ENCODE measurements at places on chromosomes 5 and 9.

GRCh38 chr9:85045271-85045670 lies 375.7 kb downstream of the NTRK2 start:
- no peak for DNase-seq

GRCh38 chr5:97929383-97929782 lies 746.3 kb upstream of the RIOK2 start:
- DNase-seq = no peak

DNA sequence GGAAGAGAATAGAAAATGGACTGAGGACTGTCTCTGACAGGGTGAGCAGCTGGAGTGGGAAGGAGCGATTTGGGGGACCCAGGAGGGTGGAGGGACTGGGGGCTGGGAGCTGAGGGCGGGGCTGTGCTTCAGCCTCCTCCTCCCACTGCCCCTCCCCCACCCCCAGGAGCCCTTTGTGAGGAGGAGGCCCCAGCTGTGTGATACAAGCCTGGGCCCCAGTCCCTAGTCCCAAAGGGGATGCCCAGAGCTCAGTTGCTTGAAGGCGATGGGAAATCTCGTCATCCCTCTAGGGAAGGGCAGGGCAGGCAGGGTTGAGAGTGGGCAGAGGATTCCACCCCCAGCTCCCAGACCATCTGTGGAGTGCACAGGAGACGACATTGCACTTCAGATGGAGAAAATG lies at the start of gene SPATA31E1:
Gene SPATA31E1, plus strand, starts transcription at position 251 of the 400 bp plus-strand sequence. Its CDS starts 15 bp downstream, at position 266.
- no peak for DNase-seq

DNA sequence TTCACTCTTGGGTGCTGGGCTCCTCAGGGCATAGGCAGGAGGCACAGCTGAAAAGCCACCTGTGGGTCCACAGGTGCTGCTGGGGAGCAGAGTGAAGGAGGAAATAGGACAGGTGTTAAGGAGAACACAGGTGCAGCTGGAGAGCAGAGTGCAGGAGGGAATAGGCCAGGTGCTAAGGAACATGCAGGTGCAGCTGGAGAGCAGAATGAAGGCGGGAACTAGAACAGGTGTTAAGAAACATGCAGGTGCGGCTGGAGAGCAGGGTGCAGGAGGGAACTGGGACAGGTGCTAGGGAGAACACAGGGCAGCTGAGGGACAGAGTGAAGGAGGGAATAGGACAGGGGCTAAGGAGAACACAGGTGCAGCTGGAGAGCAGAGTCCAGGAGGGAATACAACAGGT lies 43.8 kb upstream of the PLEKHG4B start:
- no peak for DNase-seq

- DNase-seq = no peak
These were observed 42.0 kb downstream of the SUB1 start for GRCh38 chr5:32627219-32627870.

DNA sequence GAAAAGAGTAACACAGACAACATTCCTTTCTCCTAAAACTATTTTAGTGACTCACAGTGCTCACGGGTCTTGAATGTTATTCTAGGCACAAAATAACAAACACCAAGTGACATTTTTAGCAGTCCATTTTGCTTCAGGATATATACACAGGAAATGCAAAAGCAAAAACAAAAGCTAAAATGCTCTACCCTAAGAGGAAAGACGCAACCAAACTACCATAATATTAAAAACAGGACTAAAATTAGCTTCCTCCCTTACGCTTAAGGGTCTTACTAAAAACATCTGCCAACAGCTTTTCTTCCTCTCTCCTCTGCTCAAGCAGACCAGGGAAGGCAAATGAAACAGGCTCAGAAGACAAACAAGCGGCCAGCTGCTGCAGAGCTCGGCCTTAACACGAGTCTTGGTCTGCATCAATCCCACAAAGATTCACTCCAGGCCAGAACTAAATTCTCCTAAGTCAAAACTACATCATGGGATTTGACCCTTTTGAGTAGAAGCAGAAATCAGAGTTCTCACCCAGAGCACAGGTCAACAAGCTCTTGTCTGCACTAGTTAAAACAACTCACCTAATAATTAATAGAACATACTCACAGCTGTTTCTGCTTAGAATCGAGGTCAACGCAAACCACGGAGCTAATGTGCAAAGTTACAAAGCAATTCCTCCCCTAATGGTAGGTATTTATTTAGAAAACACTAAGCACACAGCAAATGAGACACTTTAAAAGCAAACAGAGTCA lies 62.3 kb downstream of the RAPGEF1 start:
- no peak for DNase-seq

- peak; percentile 18 for DNase-seq
These were observed 51.1 kb upstream of the ORM1 start for GRCh38 chr9:114271556-114272510.

GRCh38 chr5:132017316-132017715 lies 5.9 kb upstream of the ACSL6 start:
- DNase-seq = no peak

DNA sequence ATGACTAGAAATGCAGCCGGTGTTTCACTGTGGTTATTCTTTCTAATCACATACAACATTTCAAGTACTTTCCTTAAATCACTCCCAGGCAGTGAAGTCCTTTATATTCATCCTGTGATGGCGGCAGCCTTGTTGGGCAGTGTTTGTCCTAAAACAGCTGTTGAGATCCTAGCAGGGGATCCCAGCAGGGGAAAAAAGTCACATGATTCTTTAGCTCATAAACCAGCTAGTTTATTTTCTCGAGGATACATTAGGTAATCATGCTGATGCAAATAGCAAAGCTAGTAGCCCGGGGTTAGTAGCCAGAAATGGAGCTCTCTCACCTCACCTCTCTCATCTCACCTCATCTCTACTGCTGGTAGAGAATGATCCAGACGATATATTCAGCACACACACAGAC lies 70.5 kb downstream of the FOXD1 start:
- no peak for DNase-seq

DNA sequence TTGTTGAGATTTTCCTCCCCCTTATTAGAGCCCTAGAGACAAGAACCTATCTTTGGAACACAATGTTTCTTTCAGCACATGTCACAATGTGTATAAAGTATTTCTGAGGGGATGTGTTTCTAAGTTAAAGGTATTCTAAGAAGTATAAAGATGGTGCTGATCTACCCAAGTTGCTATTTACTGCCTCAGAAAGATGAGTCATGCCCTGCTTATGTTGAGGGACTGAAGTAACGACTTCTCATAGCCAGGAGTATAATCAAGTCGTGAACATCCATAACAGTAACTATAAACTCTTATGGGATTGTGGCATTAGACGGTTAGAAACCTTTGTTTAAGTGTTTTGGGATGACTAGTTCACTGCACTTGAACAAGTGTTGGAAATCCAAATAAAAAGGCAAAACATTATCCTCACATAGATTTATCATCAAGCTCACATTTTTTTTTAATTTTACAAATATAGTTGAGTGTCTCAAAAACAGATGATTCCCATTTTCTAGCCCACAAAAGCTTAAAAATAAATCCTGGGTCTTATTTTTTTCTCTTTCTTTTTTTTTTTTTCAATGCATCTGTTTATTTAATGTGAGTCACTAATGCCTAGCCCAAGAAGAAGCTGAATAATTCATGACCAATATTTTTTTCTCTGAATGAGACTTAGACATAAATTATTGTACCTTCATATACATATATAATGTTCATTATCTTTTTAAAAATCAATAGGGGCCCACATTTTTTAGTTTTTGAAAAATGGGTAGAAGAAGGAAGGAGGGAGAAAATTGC lies 12.2 kb upstream of the TMEM252 start:
- DNase-seq = no peak

DNA sequence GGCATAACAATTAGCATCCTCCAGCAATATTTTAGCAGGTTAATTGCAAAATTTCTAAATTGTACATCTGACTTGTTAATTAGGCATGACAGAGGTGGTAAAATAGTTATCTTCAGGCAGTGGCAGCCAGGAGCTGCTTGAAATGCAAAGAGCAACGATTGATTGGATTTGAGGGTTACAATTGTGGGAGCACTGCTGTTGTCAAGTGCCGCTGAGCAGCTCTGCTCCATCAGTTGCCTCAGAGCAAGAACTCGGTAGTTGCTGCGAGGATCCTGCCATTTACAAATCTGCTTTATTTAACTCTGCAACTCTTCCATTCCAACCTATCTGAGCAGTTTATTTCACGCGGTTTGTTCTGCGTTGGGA lies 12.6 kb downstream of the PBX3 start:
- no peak for DNase-seq

GRCh38 chr5:139453683-139454567 lies 8.6 kb downstream of the ECSCR start:
- DNase-seq = no peak

DNA sequence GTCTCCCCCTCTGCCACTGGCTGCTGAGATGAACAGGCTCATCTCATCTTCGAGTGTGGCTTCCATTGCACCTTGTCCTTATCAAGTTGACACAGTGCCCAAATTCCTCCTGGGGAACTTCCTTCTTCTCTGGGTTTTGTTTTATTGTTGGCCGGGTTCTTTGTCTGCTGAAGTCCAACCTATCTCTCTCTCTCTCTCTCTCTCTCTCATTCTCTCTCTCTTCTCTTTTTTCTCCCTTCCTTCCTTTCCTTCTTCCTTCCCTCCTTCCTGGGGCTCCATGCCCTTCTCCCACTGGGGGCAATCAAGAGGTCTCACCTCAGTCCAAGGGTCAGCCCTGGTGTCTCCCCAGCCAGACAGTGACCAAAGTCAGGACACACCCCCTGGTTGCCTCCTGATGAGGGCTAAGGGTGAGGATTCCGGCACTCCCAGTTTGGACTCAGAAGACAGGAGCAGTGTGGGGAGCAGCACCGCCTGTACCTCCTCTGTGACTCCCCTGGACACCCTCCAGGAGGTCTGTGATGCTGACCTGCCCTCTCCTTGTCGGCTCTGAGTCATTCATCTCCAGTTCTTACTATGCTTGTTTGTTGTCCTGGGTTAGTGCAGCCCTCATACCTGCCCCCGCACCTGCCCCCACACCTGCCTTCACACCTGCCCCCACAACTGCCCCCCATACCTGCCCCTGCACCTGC lies 30.7 kb downstream of the KCNT1 start:
- DNase-seq = no peak

- no peak for DNase-seq
These were observed at the start of gene CA9 for GRCh38 chr9:35673132-35674024. Gene CA9 (plus strand): TSS chr9:35673928. CDS start chr9:35673960, 32 bp downstream.

DNA sequence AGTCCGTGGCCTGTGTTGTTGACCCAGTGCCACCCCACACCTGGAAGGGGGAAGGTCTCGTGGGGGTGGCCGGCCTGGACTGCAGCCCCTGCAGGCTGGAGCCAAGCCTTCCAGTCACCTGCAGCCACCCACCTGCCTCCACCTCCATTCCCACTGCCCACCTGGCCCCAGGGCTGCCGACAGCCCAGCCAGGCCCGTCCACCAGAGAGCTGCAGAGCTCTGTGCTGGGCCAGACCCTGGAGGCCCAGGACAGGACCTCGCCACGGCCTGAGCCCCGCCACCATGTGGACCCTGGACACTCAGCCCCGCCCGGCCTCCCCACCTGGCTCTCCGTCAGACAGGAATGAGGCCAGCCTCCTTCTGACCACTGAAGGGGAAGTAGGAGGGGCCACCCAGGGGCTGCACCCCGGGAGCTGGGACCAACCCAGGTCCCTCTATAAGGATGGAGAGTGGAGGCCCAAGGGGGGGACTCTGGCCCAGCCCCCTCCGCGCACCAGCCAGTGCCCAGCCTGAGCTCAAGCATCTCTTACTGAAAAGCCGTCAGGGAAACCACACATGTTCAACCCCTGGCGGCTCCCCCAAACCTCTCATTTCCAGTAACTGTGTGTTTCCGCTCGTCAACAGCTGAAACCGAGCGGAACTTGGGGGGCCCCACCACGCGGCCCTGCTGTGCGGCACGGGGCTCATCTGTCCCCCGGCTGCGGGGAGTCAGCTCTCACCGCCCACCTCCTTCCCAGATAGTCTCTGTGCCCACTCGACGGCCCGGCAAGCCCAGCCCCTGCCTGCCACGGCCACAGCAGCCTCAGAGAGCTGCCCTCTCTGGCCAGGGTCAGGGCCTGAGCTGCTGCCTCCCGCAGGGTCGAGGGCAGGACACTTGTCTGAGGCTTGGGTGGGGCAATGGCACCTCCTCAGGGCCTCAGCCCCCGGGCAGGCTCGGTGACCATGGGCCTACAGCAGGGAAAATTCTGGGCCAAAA lies 12.8 kb downstream of the NOTCH1 start:
- DNase-seq = peak; percentile 86

DNA sequence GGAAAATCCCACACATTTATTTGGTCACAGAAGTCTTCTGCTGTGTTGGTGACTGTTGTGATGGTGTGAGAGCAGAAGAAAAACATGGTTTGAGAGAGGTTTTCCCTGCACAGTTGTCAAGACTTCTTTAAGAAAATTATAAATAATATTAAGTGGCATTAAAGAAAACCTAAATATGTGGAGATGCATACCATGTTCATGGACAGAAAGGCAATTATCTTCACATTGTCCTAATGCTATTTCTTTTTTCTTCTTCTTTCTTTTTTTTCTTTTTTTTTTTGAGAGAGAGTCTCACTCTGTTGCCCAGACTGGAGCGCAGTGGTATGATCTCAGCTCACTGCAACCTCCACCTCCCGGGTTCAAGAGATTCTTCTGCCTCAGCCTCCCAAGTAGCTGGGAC lies 24.3 kb upstream of the ERGIC1 start:
- DNase-seq = no peak

DNA sequence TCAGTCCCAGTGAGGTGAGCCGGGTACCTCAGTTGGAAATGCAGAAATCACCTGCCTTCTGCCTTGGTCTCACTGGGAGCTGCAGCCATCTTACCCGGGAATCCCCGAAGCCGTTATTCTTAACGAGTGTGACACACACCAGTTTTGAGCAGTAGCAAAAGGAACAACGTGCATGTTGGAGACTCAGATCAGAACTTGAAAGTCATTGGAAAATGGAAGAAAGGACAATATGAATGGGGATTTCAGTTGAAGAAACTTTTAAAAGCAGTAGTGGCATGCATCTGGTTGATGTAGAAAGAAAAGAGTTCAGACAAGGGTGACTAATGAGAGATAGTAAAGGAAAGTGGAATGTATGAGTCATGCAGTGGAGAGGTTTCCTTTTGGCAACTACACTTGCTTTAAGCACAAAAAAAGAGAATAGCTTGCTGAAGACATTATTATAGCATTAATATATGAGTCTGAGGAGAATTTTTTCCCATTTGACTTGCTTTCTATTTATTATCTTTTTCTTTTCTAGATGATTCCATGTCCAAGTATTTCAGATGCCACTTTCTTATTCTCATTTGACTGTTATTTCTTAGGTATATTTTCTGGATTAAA lies 44.4 kb upstream of the ANKDD1B start:
- peak; percentile 69 for DNase-seq
